ENCODE measurements at places on chromosomes 7 and 10. TPM values are rescaled to one million over a fixed set of nuclear protein-coding genes. Genes with fewer than 3 reads are reported as not detected.

Gene GRM3
- total RNA-seq: not detected

Gene NUTM2B
- total RNA-seq: 2.0 TPM

Gene SPDYE2
- total RNA-seq: not detected

Gene MKX
- total RNA-seq: not detected

Gene CTAGE15
- not detected for total RNA-seq

Gene FAM24A
- not detected for total RNA-seq

Gene LANCL2
- total RNA-seq: 7.1 TPM

Gene XRCC2
- 20.6 TPM for total RNA-seq

Gene TWIST1
- total RNA-seq: 0.63 TPM

Gene NUDT13
- 1.2 TPM for total RNA-seq

Gene DNAJC2
- 29.8 TPM for total RNA-seq

Gene IL6
- total RNA-seq: not detected

Gene HTR7
- total RNA-seq: not detected

Gene TMEM229A
- not detected for total RNA-seq

Gene PROSER2
- 0.23 TPM for total RNA-seq

Gene CLRN3
- not detected for total RNA-seq

Gene BHLHA15
- 0.33 TPM for total RNA-seq

Gene EGFR
- total RNA-seq: not detected

Gene NPC1L1
- total RNA-seq: not detected

Gene LIPJ
- not detected for total RNA-seq

Gene SPDYE8
- not detected for total RNA-seq

Gene GLCCI1
- 37.7 TPM for total RNA-seq

Gene DMTF1
- total RNA-seq: 121 TPM

Gene OR2A5
- not detected for total RNA-seq

Gene DRGX
- not detected for total RNA-seq

Gene FAM241B
- total RNA-seq: 2.9 TPM

Gene TMEM184A
- not detected for total RNA-seq

Gene BAIAP2L1
- total RNA-seq: 1.1 TPM

Gene CFAP58
- 0.64 TPM for total RNA-seq

Gene C10orf105
- 0.18 TPM for total RNA-seq

Gene FXYD4
- 0.37 TPM for total RNA-seq

Gene CFAP43
- total RNA-seq: not detected

Gene CYP3A5
- total RNA-seq: not detected

Gene IMPDH1
- total RNA-seq: 54.1 TPM

Gene UCN3
- total RNA-seq: not detected

Gene HYAL4
- total RNA-seq: not detected

Gene CPA4
- total RNA-seq: not detected

Gene WNT8B
- total RNA-seq: not detected

Gene TMEM176A
- not detected for total RNA-seq

Gene HOXA10
- not detected for total RNA-seq

Gene TMEM26
- total RNA-seq: not detected

Gene TMEM270
- total RNA-seq: not detected

Gene SORCS1
- total RNA-seq: not detected

Measured in activated CD8-positive, alpha-beta memory T cell treated with anti-CD3 and anti-CD28 coated beads, Interleukin-2, amount 10 ng/mL, durations not matched to agents 7 days and 5 days (primary cell).